Left renal pelvis (tissue), 4 donors: ENCODE measurements at places on chromosomes 5 and 9.

GRCh38 chr9:110626101-110626829 lies 42.3 kb upstream of the MUSK start:
- no peak for DNase-seq

GRCh38 chr9:100088202-100088601 lies 10.6 kb downstream of the ERP44 start:
- no peak for DNase-seq

GRCh38 chr5:166618526-166618925 lies 1672.9 kb upstream of the WWC1 start:
- DNase-seq = no peak

DNA sequence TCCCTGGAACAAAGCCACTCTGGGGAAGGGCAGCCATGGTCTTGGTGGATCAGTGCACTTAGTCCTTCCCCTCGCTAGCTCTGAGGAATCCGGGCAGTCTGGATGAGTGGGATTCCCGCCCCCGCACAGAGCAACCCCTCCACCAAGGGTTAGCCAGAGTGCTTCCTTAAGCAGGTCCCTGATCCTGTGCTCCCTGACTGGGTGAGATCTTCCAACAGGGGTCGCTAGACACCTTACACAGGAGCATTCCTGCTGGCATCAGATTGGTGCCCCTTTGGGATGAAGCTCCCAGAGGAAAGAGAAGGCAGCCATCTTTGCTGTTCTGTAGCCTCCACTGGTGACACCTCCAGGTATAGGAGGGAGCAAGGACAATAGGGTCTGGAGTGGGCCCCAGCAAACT lies 228.8 kb downstream of the AP3B1 start:
- no peak for DNase-seq

- no peak for DNase-seq
These were observed 18.1 kb downstream of the LPCAT1 start for GRCh38 chr5:1505506-1506241.

GRCh38 chr9:69805962-69806515 lies 14.6 kb upstream of the CFAP95 start:
- no peak for DNase-seq

DNA sequence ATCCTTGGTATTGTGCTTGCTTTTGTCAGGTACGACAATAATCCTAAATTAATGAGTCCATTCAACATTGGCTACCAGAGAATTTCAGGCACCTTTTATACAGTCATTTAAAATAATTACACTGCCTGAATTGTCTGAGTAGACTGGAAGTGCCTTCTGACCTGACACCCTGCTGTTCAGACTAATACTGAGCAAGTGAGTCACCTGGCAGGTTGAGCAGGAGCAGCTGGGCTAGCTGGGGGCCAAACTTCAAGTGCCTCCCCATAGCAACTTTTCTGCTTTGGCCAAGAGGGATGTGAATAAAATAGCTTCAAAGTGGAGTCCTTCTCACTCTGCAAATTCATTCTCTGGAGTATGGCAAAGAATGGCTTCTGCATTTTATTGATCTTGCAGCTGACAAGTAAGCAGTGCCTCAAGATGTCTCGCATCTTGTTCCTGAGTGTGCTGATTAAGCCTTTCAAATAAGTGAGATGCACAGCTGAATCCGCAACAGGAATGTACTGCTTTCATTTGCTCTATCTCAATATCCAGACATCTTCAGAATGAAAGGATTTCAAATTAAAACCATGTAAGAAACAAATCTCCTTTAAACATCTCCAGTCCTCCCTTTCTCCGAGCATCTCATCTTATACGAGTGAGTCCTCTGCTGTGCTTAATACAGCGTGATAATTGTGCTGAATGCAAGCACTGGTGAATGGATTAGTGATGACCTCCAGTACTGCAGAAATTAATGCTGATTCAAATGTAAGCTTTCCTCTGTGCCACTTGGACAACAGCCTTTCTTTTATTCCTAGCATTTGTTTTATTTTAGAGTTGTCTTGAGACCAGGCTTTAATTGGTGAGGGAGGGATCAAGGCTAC lies 271.2 kb downstream of the EDIL3 start:
- no peak for DNase-seq

DNA sequence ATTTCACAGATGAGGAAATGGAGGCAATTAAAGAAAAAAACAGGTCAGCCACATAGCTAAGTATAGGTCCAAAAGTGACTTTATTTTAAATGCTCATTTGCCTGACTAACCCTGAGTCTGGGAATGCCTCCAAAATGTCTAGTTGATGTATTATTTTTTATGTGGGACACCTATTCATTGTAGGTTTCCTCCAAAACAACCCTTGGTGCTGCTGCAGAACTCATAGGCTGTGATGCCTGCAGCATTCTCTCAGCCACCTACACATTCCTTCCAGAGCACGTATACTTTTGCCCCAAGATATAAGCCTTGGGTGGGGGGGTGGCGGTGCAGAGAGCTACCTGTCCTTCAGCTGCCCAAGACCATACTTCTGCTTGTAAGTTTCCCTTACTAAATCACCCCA lies 77.4 kb downstream of the MSX2 start:
- no peak for DNase-seq

DNA sequence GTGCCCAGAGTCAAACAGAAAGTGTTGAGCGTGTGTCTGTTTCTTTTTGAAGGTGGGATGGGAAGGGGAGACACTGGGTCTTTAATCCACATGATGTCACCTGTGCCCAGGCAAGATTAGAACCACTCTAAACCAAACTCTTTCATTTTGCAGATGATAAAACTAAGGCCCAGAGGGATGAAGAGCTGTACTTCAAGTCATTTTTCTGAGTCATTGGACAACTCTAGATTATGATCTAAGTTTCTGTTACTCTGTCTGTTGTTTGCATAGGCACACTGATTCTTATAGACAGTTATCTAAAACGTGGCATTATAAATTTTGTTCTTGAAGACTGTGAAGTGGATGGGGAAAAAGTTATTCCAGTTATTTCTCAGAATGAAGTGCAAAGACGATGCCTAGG lies 48.8 kb downstream of the MAST4 start:
- no peak for DNase-seq

GRCh38 chr9:134198791-134199190 lies 34.4 kb upstream of the RNU6ATAC start:
- DNase-seq = no peak

DNA sequence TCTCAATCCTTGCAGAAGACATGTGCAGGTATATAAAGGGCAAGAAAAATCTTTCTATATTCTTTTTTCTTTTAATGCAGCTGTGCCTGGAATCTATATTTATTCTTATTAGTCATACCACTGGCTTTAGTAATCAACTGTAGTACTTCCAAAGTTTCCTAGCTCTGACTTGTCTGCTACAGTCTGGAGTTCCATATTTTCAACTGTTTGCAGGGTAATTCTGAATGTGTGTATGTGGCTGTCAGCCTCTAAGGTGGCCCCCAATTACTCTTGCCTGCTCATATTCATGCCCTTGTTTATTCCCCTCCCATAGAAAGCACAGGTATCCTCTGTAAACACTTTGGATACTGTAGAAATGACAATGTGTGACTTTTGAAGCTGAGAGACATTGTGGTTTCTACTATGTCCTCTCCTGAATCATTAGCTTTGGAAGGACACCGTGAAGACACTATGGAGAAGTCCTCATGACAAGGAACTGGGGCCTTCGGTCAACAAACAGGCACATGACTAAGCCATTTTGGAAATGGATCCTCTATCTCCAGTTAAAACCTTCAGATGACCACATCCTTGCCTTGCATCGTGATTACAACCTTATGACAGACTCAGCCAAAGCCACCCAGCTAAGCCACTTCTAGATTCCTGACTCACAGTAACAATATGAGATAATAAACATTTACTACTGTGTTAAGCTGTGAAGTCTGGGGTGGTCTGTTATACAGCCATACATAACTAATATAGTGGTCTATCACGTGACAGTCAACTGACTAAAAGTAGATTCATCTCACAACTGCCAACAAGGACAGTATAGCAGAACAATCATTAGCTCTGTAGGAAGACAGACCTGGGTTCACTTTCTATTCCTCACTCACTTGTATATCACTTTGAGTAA lies 49.5 kb upstream of the SUSD1 start:
- DNase-seq = no peak
